ENCODE measurements at places on chromosomes 6 and 20. TPM values are rescaled to one million over a fixed set of nuclear protein-coding genes. Genes with fewer than 3 reads are reported as not detected.

Gene EMILIN3
- 1.7 TPM for total RNA-seq

DNA sequence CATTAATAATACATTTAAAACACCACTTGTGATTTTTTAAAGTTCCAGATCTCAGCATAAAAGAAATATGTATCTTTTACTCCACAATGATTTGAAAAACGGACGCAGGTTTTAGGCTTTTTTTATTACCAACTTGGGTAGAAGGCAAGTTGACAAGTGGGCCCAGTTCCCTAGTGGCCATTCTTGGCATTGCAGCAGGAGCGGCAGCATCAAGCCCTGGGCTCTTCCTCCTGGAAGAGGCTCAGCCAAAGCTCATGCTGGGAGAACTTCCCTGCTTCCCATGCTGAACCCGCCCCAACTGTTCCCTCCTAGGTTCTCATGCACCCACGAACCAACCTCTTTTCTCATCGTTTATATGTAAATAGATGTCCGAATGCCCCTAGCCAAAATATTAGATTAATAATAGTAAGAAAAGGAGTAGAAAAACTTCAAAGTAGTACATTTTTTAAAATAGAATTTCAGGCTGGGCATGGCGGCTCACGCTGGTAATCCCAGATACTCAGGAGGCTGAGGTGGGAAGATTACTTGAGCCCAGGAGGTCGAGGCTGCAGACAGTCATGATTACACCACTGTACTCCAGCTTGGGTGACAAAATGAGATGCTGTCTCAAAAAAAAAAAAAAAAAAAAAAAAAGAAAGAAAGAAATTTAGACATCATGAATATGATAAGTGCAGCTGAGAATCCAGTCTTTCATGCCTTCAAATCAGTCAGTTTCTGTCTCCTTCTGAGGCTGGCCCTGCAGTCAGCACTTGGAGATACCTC is 18.2 kb upstream of the MYB start:
- no peaks in the 10 kb centered on the region for H3K27me3 ChIP-seq
- peak; percentile 60 for DNase-seq
- H3K4me1 ChIP-seq, result no peaks in the 10 kb centered on the region
- no peaks in the 10 kb centered on the region for H3K36me3 ChIP-seq
- no peak overlapping the region for H3K4me3 ChIP-seq

- DNase-seq, result peak; percentile 47
- H3K27me3 ChIP-seq, result no peaks in the 10 kb centered on the region
- H3K4me3 ChIP-seq, result no peak overlapping the region
- H3K27ac ChIP-seq, result no peak overlapping the region
- H3K4me1 ChIP-seq, result peaks cover 9% of the 10 kb centered on the region
These were observed 161.5 kb upstream of the ADGRB3 start for GRCh38 chr6:68473433-68474210.

DNA sequence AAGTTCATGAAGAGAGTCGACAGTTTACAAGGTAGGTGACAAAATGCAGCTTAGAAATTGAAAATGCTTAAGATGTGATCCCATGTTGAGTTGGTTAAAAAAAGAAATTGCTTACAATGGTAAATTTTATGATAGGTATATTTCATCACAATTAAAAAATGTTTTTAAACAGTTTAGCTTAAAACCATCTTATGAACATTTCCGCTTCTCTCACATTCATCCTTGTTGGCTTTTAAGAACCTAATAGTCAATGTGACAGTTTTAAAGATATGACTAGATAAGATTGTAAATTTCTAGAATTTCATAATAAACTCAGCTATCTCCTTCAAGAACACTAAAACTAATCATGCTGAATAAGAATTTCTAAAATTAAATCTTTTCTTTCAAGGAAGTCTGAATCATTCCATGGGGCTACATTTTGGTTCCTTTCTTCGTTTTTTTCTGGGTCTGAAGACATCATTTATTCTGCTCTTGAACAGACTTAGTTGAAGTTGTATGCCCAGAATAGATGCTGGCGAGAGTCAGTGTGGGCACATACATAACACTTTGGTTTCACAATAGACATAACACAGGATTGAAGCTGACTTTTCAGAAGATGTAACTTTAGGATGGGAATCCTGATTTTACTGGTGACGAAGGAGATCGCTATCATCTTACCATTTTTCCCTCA is 35.9 kb upstream of the LTV1 start:
- no peaks in the 10 kb centered on the region for H3K27me3 ChIP-seq
- H3K4me3 ChIP-seq, result no peak overlapping the region
- no peaks in the 10 kb centered on the region for H3K36me3 ChIP-seq

- H3K4me3 ChIP-seq, result no peak overlapping the region
- H3K4me1 ChIP-seq, result no peaks in the 10 kb centered on the region
- H3K36me3 ChIP-seq, result peaks cover 53% of the 10 kb centered on the region
- H3K27ac ChIP-seq, result no peak overlapping the region
These were observed 12.1 kb upstream of the ZBTB9 start for GRCh38 chr6:33442283-33442682.

GRCh38 chr6:88665131-88665530 is 298.3 kb downstream of the RNGTT start:
- DNase-seq, result no peak
- H3K27ac ChIP-seq, result no peak overlapping the region

GRCh38 chr6:40436685-40437604 is 150.2 kb downstream of the LRFN2 start:
- no peaks in the 10 kb centered on the region for H3K27me3 ChIP-seq
- H3K4me1 ChIP-seq, result peaks cover 63% of the 10 kb centered on the region
- H3K36me3 ChIP-seq, result peaks cover 3% of the 10 kb centered on the region
- H3K27ac ChIP-seq, result peak overlapping the region; percentile 86
